Stimulated activated CD4-positive, alpha-beta T cell treated with anti-CD3 and anti-CD28 coated beads, TNF-alpha, amount 100 ng/mL, for 1 hour (primary cell): ENCODE measurements at places on chromosomes 5 and 9.

- no peak for DNase-seq
Measured at GRCh38 chr9:82334286-82334685, 345.7 kb downstream of the SPATA31D1 start.

DNA sequence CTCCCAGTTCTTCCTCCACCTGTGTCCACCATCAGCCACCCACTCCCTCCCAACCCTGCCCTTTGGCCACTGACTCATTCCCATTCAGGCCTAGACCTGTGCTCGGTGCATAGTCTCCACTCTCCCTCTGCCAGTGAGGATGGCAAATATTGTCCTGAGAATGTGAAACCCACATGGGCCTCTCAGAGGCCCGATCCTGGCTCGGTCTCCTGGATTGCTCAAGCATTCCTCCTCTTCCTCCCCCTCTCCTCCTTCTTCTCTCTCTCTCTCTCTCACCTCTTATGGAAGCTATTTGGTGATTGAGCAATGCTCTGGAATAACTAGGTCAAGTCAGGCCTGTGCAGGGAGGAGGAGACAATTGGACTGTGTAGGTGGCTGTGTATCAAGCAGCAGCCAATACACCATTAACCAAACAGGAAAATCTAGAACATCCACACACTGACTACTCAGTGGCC, 99.9 kb downstream of the KLF4 start:
- no peak for DNase-seq

- no peak for DNase-seq
Measured at GRCh38 chr5:140240987-140241706, 61.8 kb downstream of the PFDN1 start.

- no peak for DNase-seq
Measured at GRCh38 chr9:127561491-127562278, 50.4 kb upstream of the STXBP1 start.

DNA sequence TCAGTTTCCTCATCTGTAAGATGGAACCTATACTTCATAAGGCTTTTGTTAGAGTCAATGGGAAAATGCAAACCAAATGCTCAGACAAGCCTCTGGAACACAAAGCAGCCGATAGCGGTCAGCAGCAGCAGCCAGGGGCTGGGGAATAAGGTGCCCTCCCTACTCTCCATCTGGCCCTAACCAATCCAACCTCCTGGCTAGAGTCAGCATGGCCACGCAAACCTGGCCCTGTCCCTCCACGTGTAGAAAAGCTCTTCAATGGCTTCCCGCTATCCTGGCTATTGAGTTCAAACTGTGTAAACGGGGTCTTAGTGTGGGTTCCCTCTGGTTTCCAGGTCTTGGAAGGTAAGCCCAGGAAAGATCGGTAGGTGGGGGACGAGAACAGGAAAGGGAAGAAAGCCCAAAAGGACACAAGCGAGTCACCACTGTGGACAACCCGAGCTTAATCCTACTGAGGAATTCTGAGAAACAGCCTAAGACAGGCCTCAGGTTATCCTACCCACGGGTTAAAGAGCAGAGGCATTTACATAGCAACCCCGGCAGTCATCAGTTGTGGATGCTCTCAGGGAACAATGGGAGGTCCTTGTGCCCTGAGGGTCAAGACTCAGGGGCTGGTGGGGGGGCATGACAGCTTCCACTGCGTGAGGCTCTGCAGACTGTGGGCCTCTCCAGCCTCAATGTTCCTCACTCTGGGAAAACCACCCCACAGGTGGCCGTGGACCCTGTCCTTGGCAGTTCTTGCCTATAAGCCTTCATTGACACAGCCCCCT, 30.9 kb downstream of the FABP6 start:
- DNase-seq = no peak

- DNase-seq = no peak
Measured at GRCh38 chr5:140253985-140254384, 48.9 kb downstream of the PFDN1 start.
